Activated CD4-positive, alpha-beta T cell treated with anti-CD3 and anti-CD28 coated beads for 4 hours (primary cell): ENCODE measurements at places on chromosomes 4 and X.

DNA sequence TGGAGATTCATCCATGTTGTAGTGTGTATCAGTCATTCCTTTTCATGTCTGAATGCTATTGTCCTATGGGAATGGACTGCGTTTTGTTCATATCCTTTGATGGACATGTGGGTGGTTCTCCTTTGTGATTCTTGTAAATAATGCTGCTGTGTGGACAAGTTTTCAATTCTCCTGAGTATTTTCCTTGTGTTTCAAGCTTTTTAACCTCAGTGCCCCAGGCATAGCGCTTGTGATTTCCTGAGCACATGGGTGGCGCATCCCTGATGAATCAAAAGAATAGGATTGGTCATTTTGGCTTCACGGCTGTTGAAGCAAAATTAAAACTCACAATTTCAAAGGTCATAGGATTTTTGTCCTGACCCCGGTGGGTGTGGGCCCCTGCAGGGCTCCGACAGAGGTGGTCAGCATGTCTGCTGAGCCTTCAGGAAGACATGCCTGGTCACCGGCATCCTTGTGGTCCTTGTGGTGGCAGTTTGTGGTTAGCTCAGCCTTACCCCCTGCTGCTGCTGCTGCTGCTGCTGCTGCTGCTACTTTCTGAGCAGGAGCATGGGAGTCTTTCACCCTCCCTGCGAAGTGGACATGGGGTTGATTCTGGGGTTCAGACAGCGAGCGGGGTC is 30.0 kb downstream of the SHROOM2 start:
- no peak for DNase-seq

GRCh38 chr4:39263895-39264294 is 81.6 kb downstream of the WDR19 start:
- no peak for DNase-seq

DNA sequence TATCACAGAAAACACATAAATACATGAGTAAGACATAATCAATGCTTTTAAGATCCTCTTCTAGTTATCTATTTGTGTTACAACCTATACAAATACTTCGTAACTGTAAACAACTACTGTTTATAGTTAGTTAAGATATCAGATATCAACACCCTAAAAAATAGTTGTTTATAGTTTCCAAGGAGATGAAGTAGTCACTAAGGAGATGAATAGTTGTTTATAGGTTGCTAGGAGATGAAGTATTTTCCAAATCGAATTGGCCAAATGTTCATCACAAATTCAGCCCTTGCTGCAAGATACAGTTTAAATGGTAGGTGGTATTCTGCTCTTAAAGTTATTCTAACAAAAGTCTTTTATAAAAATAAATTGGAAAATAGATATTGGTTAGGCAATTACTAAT is 618.2 kb upstream of the PCDH10 start:
- DNase-seq = no peak

- no peak for DNase-seq
Measured at GRCh38 chr4:76607266-76607799, 172.3 kb downstream of the SHROOM3 start.

DNA sequence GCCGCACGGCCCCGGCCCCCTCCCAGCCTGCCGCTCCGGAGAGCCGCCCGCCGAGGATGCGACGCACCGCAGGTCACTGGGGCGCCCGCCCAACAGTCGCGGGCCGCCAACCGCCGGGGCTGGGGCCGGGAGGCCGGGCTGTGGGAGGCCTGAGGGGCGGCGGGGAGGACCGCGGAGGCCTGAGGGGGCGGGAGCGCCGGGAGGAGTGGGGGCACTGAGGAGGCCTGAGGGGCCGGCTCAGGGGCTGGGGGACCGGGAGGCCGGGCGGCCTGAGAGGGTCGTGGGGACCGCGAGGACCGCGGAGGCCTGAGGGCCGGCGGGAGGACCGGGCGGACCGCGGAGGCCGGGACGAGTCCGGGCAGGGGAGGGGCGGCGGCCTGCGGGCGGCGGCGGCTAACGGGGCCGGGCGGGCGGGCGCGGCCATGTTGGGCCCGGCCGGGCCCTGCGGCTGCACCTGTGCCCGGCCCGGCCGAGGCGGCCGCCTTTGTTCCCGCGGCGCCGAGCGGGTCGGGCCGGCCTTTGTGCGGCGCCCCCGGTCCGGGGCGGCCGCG is 353 bp downstream of the NSD2 start:
- DNase-seq = no peak

DNA sequence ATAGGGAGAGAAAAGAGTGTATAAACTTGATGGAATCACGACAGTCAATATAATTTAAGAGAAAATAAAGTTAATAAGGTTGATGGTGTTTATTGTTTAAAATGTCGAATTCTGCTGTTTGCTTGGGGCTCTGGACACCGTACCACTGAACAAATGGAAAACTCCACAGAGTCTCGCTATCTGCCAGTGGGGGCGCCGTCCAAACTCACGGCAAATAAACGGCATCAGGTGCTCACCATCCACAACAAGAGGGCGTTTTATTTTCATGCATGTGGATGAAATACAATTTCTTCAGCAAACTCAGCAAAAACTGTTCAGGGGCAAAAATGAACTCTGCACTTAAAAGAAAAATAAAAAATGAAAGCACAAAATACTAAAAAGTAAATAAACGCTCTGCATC is 46.6 kb upstream of the FAM47C start:
- no peak for DNase-seq

GRCh38 chr4:47715716-47716416 is 122.0 kb downstream of the CORIN start:
- DNase-seq = no peak

GRCh38 chrX:106901341-106901740 is 1.8 kb downstream of the RIPPLY1 start:
- DNase-seq = no peak

DNA sequence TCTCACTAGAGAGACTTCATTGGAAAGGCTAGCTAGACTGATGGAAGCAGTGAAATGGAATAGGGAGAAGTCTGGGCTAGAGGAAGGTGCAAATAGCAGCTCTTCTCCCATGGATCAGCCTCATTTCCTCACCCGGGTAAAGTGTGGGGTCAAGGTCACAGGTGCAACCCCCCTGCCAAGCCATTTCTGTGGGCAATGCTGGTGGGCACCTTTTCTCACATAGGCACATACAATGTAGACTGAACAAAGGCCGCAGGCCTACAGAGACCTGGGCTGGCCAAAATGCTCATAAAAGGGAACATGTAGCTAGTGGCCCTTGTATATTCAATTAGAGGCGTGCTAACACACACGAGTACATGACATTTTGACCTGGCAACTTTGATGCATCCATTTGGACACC is 71.5 kb upstream of the EFNB1 start:
- no peak for DNase-seq

DNA sequence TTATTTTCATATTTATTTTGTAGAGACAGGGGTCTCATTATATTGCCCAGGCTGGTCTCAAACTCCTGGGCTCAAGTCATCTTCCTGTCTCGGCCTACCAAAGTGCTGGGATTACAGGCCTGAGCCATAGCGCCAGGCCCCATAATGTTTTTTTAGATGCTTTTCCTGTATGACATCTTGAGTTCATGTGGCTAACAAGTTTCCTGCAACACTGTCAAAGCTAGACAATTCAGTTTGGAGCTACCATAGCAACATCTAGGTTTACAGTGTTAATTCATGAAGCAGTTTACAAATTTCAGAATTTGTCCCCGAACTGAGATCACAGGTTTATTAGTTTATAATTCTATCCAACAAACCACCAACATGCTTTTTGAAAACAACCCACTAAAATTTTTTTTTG is 6.4 kb upstream of the IL13RA2 start:
- DNase-seq = no peak

GRCh38 chr4:57100979-57101651 is 9.1 kb downstream of the IGFBP7 start:
- no peak for DNase-seq

GRCh38 chr4:184668511-184669114 is 19.1 kb downstream of the PRIMPOL start:
- no peak for DNase-seq

DNA sequence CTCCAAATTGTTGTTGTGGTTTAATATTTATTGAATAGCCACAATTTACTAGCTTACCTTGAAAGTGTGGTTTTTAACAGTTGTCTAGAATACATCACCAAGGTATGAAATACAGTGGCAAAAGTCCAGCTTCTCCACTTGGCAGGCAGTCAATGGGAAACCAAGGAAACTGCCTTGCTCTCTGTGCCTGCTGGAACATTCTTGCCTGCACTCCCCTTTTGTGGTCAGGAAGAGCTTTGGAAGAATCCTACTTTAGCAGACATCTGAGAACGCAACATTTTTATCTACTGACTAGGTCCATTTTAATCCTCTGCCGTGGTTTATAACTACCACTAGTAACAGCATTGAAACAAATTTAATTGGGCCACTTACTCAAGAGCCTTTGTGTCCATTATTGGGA is 64.5 kb downstream of the TENM3 start:
- no peak for DNase-seq

GRCh38 chr4:66929748-66930147 is 615.6 kb downstream of the CENPC start:
- no peak for DNase-seq

DNA sequence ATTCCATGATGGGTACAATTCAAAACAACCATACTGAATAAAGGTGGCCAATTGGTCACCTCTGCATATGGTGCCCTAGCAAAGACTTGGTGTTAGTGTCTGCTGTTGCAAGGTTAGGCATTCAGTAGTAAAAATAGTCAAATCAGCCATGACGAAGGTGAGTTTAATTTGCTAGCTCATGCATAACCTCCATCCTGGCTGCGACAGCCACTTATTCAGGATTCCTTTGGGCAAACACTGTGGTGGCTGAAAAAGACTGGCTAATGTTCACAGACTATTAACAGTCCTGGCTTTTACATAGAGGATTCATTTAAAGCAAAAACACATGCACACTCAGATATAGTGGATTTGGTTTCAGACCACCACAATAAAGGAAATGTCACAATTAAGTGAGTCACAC is 34.8 kb upstream of the MAP9 start:
- DNase-seq = no peak

DNA sequence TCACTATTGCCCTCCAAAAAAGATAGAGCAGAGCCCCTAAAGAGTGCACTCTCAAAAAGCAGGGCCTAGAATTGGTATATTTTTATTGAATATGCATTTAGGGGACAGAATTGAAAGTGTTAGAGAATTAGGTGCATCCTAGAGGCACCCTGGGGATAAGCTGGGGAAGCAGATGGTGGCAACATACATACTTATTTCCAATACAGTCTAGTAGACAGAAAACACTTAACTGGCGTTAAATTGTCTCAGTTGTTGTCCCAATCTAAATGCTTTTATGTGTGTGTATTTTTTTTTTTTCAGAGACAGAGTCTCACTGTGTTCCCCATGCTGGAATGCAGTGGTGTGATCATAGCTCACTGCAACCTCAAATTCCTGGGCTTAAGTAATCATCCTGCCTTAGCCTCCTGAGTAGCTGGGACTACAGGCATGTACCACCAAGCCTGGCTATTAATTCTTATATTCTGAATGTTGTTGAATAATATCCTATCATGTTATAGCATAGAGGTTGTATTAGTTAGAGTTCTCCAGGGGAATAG is 481.8 kb downstream of the GRXCR1 start:
- DNase-seq = no peak

- no peak for DNase-seq
Measured at GRCh38 chrX:45889471-45889870, 655.8 kb downstream of the ZNF674 start.

GRCh38 chrX:139831017-139831416 is 101.8 kb downstream of the ATP11C start:
- DNase-seq = no peak

- no peak for DNase-seq
Measured at GRCh38 chr4:107774681-107775080, 50.1 kb upstream of the SGMS2 start.

DNA sequence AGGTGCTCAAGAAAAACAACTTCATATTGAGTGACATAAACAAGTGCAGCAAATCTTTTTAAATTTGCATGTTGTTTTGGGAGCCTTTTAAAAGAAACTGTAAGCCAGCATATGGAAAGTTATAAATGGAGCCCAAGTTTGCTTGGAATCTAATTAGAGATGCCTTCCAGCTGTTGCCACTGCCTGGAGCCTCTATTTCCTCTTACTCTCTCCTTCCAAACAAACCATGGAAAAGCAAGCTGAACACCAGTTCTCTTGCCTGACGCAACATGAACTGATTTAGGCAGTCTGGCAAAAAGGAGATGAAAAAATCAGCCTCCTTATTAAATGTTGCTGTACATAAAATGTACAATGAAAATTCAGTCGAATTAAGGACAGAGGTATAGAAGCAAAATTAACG is 21.5 kb downstream of the ARSJ start:
- DNase-seq = no peak

DNA sequence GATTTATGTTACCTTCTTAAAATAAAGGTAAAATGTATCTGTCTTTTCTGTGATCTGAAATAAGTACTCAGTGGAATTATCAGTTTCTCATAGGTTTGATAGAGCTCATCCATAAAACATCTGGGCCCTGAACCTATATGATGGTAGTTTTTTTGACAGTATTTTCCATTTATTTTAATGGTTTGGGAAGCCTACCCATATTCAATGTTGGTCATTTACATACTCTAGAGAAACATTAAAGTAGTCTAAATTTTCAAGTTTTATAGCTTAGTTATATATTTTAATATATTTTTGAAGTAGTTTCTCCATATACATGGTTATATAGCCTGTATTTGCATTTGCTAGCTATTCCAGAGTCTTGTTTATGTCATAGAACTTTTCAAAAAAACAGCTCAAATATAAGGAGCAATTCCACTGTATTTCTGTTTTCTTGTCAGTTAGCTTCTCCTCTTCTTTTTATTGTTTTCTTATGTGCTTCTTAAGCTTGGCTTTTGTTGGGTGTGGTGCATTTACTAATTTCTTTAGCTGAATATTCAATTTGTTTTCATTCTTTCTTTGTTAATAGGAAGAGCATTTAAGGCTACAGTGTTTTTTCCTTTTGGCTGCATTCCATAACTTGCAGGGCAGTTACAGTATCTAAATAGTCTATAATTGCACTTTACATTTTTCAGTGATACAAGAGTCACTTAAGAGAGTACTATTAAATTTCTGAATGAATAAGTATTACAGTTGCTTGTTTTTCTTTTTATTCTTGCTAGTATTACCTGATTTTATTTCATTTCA is 181.4 kb downstream of the DKK2 start:
- no peak for DNase-seq

DNA sequence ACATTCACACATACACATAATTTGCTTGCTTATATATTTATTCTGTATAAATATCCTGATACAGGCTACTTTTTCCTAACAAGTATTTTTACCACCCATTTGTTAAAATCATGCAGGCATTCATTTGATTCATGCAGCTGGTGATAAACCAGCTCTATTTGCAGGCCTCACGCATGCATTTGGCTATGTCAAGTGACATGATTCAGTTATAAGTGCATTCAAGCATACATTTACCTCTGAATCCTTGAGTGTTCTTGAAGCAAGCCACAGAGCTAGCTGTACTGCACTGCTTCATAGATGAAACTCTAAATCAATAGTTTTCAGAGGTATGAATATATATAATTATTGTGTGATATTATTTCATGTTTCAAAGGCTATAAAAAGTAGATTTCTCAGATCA is 544.0 kb upstream of the AGA start:
- no peak for DNase-seq

- DNase-seq = no peak
Measured at GRCh38 chrX:77788050-77788449, 2.0 kb upstream of the ATRX start.

- no peak for DNase-seq
Measured at GRCh38 chr4:97404876-97405523, 738.3 kb downstream of the STPG2 start.

GRCh38 chr4:124118061-124118460 is 594.5 kb downstream of the ANKRD50 start:
- no peak for DNase-seq

- no peak for DNase-seq
Measured at GRCh38 chr4:107877361-107877760, 52.6 kb downstream of the SGMS2 start.
